ENCODE measurements at places on chromosomes 2 and 18. TPM values are rescaled to one million over a fixed set of nuclear protein-coding genes. Genes with fewer than 3 reads are reported as not detected.

Gene STON1
- total RNA-seq, result 163 TPM

Gene PLGLB1
- not detected for total RNA-seq

Gene SERPINB3
- not detected for total RNA-seq

DNA sequence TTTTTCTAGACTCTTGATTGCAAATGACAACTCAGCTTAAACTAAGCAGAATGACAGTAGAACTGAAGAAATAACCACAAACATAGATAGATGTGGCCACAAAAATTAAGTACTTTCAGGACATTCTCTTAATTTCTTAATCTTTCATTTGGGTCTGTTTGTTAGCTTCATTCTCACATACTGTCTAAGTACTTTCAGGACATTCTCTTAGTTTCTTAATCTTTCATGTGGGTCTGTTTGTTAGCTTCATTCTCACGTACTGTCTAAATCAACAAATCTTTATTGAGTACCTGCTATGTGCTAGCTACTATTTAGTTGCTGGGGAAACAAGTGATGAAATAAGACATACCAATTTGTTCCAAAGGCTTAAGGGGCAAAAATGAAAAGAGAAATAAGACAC, 35.1 kb downstream of the FAM117B start:
- DNase-seq, result no peak
